ENCODE measurements at places on chromosomes 4 and X.

DNA sequence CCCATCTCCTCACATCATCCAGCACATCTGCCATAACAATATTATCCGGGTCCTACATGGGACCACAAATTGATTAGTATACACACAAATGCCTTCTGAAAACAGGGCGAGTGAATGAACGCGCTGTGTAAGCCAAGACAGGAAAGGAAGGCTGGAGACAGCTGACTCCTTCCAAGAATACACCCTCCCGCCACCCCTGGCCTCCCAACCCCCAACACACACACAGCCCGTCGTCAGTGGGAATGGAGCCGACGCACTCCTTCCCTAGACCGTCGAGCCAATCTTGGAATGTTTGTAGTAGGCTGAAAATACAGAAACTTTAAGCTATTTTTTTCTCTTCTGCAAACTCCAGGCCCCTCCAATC, 319 bp upstream of the MAGEH1 start:
- no peak for DNase-seq

DNA sequence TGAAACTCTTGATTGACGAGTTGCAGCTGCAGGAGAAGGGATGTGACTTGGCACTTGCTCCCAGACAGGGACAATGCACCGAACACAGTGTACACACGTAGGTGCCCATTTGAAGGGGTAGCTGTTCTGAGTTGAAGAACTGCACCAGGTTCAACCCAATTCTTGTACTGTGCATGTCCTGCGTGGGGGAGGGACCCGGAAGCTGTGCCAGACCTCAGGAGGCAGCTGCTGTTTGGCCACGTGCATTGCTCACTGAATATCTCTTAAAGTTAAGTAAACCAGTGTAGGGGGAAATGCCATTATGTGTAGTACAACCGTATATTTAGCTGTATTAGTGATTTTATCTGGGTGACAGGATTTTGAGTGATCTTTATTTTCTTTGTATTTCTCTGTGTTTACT, 12.0 kb upstream of the RBBP7 start:
- DNase-seq = no peak

- no peak for DNase-seq
Measured at GRCh38 chr4:165326831-165327210, 648 bp upstream of the MSMO1 start.

DNA sequence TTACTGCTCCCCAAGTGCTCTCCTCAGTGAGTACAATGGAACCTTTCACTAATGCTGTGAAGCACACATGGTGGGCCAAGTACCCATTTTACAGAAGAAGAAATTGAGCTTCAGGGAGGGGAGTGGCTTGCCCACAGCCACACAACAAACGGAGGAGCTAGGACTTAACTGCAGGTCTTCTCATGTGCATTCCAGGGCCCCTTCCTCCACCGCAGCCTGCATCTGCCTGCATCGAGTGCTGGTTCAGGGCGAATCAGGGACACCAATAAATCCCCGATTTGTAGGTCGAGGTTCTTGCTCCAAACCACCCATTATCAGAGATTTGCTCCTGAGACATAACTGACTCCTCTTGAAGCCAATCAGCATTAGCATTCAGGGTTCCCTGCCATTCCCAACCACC, 100.9 kb downstream of the MAMLD1 start:
- DNase-seq = peak; percentile 7

- no peak for DNase-seq
Measured at GRCh38 chr4:106048250-106048971, 153.1 kb downstream of the NPNT start.

GRCh38 chr4:173073939-173074500, 94.6 kb upstream of the GALNT7 start:
- DNase-seq = no peak

DNA sequence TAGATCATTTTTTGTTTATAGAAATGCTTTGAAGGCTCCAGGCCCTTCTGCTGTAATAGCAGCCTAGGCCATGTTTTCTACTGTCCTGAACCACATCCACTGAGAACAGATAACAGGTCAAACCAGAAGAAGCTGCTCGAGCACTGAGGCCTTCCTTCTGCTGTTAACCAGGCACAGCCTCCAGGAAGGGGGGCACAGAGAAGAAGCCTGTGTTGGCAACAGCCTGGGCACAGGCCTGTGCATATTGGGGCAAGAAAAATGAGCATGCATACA, 37.4 kb upstream of the PDK3 start:
- no peak for DNase-seq

DNA sequence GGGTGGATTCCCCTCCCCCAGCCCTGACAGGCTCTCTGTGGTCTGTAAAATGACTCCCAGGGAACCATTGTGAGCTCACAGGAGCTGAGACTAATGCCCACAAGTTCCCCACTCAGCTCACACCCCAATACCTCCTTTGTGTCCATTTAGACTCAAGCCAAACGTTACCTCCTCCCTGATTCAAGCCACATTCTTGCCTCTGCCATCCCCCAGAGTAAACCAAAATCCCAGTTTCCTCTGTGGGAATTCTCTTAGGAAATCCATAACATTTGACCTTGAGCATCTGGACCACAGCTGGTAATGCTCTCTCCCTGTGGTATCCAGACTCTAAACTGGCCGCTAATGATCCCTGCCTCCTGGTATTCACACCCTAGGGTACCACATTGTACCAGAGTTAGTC, 26.3 kb upstream of the KDM5C start:
- no peak for DNase-seq

- DNase-seq = no peak
Measured at GRCh38 chr4:8710416-8710815, 117.9 kb downstream of the CPZ start.

DNA sequence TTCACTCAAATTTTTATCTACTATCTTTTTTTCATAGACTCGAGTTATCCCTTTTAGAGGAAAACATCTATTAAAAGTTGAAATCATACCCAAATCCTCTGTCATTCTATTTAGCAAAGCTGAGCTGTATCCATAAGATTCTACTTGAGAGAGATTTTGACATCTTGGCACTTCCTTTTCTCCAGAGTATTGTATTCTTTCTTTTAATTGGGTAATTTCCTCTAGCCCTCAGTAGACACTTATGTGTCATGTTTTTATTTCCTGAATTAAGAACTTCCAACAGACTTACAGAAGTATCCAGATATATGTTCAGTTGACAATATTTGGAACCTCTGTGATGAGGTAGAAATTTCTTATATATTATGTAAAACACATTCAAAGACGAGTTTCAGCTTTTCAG, 201.6 kb upstream of the NR3C2 start:
- DNase-seq = no peak

DNA sequence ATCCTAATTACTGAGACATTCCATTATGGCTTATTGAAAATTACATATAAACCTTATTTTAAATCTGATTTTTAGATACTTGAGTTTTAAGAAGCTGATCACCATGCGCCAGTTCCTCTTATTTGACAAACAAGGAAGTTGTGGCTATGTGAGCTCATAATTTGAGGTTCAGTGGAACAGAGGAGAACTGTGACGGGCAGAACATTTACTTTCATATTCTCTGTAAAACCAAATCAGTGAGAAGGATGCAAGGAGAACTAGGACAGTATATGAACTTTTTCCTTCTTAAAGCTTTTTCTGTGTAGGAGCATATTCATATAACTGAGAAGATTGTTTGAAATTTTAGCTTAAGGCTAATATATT, 25.3 kb downstream of the STIM2 start:
- DNase-seq = no peak

- DNase-seq = no peak
Measured at GRCh38 chrX:41723826-41724225, at the start of gene GPR82. Gene GPR82 (plus strand): TSS chrX:41724181. CDS start chrX:41727027, 2,846 bp downstream.

- DNase-seq = no peak
Measured at GRCh38 chrX:129139837-129140598, 383.3 kb downstream of the SMARCA1 start.

DNA sequence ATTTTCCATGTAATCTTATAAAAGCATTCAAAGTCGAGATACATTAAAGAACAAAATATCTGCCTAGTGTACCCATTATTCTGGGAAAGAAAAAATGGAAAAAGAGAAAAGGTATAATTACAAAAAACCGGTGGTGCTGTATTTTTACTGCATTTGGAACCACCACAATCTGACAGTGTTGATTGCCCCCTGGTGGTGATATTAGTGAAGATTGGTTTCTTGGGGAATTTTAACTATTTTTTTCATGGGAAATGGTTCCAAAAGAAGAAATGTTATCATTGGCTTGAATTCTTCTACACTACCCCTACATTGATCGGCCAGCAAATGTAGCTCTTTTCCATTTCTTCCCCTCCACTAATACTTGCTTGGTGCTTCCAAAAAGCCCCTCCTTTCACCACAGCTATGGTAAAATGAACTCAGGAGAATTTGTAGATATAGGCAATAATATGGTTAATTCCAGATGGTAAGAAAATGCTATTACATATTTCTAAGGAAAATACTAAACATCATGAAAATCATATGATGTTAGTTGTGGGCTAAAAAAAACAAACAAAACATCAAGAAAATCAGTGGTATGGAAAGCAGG, 50.0 kb downstream of the COX18 start:
- no peak for DNase-seq

GRCh38 chr4:82718162-82718940, 80.2 kb downstream of the SCD5 start:
- DNase-seq = no peak

- no peak for DNase-seq
Measured at GRCh38 chr4:163344147-163345125, 744 bp downstream of the NPY5R start.

GRCh38 chr4:1082215-1083182, 30.9 kb downstream of the RNF212 start:
- no peak for DNase-seq

GRCh38 chr4:73208376-73208775, 50.2 kb downstream of the ANKRD17 start:
- no peak for DNase-seq

DNA sequence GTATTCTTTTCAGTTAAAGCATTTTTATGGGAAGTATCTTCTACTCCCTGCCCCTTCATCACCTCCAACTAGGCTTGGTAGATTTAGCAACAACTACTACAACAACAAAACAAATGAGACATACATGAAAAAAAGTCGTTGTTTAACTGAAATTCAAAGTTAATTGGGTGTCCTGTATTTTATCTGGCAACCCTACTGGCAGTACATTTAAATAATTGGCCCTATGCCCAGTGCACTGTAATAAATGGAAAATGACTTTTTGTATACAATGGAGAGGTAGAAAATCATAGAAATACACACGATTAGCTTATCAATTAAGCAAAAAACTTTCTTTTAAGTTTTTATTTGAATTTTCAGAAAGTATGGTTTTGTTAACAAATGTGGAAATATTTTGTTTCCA, 21.4 kb upstream of the CLGN start:
- no peak for DNase-seq

GRCh38 chr4:111268769-111269414, 646.0 kb upstream of the PITX2 start:
- DNase-seq = no peak

GRCh38 chr4:184792950-184793555, 32.7 kb downstream of the ACSL1 start:
- DNase-seq = no peak

- no peak for DNase-seq
Measured at GRCh38 chr4:148998719-148999118, 556.5 kb upstream of the NR3C2 start.

DNA sequence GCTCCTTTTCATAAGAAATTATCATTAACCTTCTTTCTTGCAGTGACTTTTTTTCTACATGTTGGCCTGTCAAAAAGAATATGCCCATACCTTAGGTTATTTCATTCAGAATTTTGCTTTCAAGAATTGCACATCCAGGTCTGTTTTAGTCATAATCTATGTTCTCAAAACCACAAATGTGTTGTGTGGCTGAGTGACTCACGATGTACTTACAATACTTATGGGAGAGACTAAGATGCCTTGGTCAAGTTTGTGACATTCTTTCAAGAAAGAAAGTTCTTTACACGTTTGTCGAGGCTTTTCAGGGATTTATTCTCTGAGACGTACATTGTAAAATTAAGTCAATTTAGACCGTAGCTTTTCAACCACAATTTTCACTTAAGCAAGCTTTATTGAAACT, 396.7 kb downstream of the FSTL5 start:
- no peak for DNase-seq

DNA sequence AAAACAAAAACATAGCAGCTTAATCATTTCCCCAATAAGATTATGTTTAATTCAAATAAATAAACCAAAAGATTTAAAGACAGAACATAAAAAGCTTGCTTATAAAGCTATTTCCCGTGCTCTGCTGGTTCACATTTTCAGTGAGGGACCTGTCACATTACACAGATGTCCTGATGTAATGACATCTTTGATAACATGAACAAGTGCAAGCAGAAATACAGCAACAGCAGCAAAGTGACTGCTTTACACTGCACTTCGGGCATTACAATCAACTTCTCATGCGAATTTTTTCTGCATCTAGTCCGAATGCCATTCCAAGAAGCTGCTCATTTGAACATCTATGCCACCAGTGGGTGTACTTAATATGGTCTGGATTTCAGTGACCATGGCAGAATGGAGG, 940.3 kb upstream of the IGFBP7 start:
- no peak for DNase-seq

- peak; percentile 53 for DNase-seq
Measured at GRCh38 chr4:181301735-181302710, 941.2 kb upstream of the TENM3 start.

DNA sequence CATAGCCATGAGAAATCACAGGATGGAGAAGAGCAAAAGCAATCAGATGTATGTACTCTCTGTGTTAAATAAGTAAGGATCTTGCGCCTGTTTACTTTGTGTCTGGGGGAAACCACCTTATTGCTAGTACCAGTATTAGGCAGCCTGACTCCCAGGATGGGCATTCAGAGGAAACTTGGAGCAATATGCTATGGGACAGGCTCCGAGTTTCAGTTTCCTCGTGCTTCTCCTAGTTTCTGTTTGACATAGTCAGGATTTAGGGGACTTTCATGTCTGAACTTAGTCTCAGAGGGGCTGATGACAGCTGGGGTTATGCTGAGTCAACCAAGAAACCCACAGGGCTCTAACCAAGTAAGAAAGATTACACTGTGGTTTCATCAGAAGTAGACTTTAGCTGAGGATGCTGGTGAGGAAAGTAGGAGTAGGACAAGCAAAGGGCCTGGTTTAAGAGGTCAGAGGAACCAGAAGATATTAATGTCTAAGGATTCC, 13.5 kb downstream of the NSUN7 start:
- no peak for DNase-seq

DNA sequence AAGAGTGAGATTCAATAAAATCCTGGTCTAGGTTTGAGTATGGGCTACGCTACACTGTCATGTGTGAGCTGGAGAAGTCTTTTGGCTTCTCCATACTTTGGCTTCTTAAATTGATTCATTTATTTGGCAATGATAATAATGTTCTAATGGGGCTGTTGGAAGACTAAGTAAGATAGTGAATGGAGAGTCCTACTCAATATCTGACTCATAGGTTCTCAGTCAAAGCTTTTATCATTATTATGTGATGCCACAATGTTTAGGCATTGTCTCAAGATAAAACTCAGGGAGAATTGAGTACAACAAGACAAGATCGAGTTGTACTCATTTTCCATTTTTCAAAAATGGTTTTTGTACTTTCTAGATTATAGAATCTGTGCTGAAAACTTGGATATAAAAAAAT, 92.5 kb upstream of the VEGFC start:
- no peak for DNase-seq

GRCh38 chr4:98482503-98482846, 175.9 kb downstream of the TSPAN5 start:
- no peak for DNase-seq

- DNase-seq = no peak
Measured at GRCh38 chr4:10647846-10648245, 36.7 kb downstream of the CLNK start.

- DNase-seq = no peak
Measured at GRCh38 chrX:23749576-23749975, 6.5 kb upstream of the ACOT9 start.

Data from ecto neural progenitor cell (in vitro differentiated cells).